T-helper 1 cell (primary cell): ENCODE measurements at places on chromosomes 13 and 19.

DNA sequence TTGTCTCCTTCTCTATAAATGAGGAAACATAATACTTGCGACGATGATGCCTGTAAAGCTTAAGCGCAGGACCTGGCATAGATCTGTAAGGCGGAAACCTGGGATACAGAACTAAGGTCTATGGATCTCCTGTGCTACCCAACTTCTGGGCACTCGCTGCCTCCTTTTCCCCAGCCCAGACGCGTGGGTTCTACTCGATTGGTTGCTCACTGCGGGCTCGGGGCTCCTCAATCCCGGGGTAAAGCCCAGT, 615 bp upstream of the PSMC4 start:
- no peak for DNase-seq

GRCh38 chr13:29802621-29803020, 47.8 kb downstream of the UBL3 start:
- DNase-seq, result no peak

GRCh38 chr19:12833418-12833737, 1.0 kb downstream of the RTBDN start:
- DNase-seq, result no peak

DNA sequence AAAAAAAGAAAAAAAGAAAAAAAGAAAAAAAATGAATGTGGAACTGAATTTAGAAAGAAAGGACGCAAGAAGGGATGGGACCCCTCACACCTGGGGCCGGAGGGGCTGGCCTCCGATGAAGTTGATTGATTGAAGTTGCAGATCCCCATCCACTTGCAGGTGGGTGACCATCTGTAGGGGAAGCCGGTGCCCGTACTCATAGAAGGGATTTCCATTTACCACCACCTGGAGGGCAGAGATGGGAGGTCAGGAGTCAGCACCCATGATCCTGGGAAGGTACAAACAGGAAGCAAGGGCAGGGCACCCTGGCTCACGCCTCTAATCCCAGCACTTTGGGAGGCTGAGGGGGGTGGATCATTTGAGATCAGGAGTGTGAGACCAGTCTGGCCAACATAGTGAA, 6.4 kb downstream of the LGALS4 start:
- DNase-seq, result no peak

GRCh38 chr19:40239415-40240226, 13.1 kb upstream of the CCNP start:
- DNase-seq, result no peak

DNA sequence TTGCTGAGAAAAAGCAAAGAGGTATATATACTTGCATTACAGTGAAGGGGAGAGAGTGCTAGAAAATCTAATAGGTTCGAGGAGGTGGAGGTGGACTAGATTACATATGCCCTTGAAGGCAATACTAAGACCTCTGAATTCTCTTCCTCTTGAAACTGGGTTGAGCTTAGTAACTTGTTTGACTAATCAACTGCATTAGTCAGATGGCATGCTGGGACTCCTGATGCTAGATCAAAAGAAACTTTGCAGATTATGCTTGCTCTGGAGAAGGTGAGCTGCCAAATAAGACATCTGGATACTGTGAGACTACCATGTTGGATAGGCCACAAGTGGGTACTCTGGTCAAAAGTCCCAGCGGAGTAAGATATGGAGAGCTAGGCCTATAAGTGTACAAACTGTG, 331.3 kb downstream of the KLF5 start:
- DNase-seq, result no peak

GRCh38 chr19:29525901-29526729, at the start of gene VSTM2B:
Gene VSTM2B (plus strand): TSS chr19:29525994. CDS start chr19:29526584, 590 bp downstream.
- DNase-seq, result no peak

GRCh38 chr19:42229301-42229854, 9.3 kb downstream of the ZNF526 start:
- DNase-seq, result no peak

DNA sequence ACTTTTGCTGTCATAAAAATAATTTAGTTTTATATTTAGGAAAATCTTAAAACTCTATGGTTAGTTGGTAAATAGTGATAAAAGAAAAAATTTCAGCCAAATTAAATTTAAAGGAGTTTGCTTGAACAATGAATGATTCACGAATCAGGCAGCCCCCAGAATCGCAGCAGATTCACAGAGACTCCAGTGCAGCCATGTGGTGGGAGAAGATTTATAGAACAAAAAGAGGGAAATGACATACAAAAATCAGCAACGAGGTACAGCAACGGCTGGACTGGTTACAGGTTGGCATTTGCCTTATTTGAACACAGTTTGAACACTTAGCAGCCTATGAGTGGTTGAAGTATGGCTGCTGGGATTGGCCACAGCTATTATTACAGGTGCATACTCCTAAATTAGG, 96.4 kb upstream of the MYCBP2 start:
- no peak for DNase-seq

DNA sequence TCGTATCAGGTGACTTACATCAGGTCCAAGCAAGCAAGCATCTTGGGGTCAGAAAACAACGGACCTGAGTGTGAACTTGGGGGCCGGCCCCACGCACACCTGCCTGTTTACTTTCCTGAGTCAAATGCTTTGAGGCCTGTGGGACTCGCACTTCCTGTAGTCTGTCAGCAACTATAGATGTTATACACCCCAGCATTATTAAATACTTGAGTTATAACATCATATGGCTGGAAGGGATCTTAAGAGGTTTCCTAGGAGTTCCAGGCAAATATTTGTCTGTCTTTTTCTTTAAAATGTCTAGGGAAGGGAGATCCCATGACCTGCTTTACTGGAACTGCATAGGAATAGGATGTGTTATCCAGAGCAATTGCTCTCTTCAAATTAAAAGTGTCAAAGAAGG, 280.6 kb downstream of the SHISA2 start:
- DNase-seq, result no peak

DNA sequence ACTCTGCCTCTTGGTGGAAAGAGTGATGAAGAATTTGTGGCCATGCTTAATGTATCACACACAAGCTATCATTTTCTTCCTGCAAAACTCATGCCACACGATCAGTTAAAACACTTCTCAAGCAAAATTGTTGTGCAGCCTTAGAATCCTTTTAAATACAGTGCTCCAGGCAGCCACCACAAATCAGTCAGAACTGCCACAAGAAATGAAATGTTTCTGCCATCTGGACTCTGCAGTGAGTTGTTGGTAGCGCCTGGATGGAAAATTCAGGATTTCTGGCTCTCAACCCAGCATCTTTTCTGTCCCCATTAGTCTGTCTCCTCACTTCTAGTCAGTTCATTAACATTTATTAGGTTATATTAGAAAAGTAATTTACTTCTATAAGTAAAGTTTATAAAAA, 179.5 kb downstream of the GPC6 start:
- no peak for DNase-seq

- DNase-seq, result no peak
Observed at GRCh38 chr13:110115591-110115990, 191.4 kb downstream of the COL4A1 start.

DNA sequence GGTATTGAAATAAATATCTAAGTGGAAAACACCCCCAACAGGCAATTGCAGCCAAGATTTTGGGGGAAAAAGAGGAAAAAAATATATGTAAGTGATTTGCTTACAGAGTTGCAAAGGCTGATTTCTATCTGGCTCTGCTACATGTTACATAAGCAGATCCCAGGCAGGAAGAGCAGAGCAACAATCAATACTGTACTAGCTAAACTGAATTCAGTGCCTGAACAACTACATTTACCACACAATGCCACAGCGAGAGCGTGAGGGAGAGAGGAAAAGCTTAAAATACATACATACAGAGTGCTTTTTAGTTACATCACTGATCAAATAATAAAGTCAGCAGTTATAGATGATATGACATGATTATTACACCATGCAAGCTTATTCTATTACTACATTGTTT, 665.6 kb upstream of the ARGLU1 start:
- no peak for DNase-seq

DNA sequence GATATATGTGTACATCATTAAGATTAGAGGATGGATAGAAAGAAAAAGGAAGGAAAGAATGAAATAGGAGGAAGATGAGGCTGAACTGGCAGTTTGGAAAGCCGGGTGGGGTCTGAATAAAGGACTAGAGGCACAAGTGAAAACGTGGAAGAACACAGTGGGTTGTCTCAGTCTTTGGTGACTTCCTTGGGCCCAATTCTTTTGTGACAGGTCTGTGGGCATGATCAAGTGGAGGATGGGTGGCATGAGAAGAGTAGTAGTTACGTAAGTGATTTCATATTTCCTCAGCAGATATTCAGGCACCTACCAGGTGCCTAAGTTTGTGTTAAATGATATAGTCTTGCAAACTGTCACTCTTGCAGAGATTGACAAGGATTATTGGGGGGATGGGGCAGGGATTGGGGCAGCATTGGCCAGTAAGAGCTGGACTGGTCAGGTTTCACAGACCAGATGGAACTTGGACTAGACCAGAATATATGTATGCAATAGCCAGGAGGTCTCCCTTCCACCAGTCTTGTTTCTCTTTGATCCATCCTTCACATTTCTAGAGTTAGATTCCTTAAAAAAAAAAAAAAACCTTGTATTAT, 2.7 kb downstream of the TPP2 start:
- no peak for DNase-seq

- DNase-seq, result no peak
Observed at GRCh38 chr13:91747186-91747585, 348.8 kb downstream of the GPC5 start.

DNA sequence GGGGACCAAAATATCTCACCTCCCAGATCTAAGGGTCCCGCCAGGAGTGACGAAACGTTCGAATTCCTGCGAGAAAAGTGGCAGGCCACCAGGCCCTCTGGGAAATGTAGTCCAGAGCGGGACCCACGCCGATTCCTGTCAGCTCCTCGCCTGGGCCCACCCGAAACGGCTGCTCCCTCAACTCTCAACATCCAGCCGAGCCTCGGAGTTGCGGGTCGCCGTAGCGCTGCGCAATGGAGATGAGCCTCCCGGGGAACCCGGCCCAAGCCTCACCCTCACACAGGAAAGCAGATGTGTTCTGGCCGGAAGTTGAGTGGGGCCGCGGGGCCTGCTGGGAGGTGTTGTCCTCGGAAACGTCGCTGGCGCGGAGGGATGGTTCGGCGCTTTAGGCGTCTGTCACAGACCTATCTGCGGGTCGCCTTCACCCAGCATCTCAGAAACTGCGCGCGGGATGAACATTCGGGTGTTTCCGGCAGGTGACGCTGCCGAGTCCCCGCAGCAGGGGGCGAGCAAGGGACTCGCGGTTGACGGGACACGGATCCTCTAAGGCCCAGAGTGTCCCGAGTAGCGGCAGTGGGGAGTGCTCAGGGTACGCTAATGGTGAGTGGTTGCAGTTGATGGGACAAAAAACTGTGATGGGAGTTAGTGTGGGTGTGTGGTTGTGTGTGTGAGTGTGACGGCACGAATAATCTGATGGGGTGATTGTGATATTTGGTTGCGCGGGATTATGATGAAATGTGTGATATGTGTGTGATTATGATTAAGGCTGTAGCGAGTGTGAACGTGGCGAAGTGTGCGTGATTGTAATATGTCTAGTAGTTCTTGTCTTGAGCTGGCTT, at the start of the genes ZNF568 and ZNF829:
Gene ZNF568, plus strand, starts transcription at position 341 of the 839 bp plus-strand sequence. CDS start 6,439 bp downstream, outside the sequence.
Gene ZNF829, minus strand, starts transcription at position 300 of the 839 bp plus-strand sequence. CDS start 1,124 bp downstream, outside the sequence.
- peak; percentile 84 for DNase-seq

GRCh38 chr13:33510350-33510970, 224.9 kb upstream of the STARD13 start:
- DNase-seq, result no peak

DNA sequence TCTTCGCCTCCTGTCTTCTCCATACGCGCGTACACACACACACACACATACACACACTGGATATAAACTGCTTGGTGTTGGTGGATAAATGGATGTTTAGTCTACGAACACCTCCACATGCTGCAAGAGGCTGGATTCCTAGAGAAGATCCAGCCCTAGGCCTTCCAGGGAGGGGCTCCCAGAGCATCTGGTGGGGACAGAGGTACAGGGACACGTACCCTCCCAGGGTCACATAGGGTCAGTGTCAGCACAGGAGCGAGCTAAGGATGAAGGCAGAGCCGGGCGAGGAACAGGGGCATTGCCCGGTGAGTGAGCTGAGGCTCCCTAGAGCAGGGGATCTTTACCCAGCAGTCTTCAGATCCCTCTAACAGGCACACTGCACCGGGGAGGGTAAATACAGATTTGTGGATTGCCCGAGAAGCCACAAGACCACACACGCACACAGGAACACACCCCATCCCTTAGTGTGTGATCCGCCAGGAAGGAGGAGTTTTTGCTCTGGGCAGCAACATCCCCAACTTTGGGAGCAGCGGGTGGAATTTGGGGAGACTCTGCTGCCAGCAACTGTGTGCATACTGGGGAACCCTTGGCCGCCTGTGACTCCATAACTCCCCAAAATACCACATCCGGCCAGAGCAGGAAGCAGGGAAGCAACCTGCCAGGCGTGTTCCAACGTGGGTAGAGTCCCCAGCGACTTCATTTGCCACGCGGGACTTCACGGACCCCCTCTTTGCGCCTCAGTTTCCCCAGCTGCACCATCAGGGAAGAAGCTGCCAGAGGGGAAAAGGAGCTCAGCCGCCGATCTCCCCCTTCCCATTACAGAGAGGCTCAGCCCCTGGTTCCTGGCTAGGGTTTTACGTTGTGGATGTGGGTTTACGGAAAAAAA, 5.8 kb upstream of the TLE2 start:
- DNase-seq, result no peak

DNA sequence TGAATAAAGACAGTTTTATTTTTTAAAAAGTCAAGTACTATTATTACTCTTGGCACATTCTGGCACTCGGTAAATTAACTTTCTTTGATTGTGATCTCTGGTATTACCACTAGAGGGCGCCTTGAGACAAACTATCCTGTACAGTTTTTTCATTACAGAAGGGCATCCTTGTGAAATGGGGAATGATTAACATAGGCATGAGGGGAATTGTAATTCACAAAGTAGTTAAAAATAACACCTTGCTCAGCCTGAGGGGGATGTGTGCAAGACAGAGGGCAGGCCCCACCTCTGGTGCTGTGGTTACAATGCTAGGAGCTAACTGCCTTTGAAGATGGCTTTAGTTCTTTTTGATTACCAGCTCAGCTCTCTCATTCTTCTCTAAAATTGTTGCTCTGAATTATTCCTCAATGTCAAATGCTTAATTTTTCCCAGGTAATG, 24.2 kb upstream of the C1QTNF9B start:
- DNase-seq, result no peak

- no peak for DNase-seq
Observed at GRCh38 chr13:41960211-41960636, 685 bp downstream of the VWA8 start.

DNA sequence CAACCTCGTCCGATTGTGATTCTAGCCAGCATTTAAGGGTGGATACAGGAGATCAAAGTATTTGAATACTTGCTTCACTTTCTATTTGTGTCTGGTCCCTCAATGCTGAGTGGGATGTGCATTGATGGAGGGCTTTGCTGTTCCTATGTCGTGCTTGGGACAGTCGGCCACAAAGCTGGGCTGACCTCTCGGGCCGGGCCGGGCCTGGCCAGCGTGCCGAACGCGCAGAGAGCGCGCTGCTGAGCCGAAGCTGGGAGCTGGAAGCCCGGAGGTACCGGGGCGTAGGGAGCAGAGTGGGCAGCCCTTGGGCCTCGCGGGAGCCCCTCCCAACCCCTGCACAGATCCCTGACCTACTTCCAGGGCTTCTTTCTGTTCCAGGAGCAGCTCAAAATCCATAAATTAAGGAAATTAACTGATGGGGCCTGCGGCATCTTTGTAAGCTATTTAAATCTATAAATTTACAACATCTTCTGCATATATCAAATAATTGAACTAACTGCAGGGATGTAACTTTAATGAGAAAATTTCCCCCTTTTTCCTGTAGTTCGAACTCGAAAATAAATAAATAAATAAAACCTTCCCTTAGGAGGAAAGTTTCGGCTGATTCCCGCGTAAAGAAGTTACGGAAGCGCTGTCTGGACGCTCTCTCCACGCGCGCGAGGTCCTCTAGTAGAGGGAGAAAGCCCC, 1.8 kb upstream of the KCTD15 start:
- no peak for DNase-seq

- no peak for DNase-seq
Observed at GRCh38 chr13:27403727-27404385, 20.6 kb upstream of the GTF3A start.

- DNase-seq, result peak; percentile 75
Observed at GRCh38 chr13:22114630-22115311, 443.9 kb downstream of the FGF9 start.
